ENCODE measurements at places on chromosomes 7 and 10.

GRCh38 chr10:101967713-101968112, 88.3 kb downstream of the ARMH3 start:
- DNase-seq, result no peak

DNA sequence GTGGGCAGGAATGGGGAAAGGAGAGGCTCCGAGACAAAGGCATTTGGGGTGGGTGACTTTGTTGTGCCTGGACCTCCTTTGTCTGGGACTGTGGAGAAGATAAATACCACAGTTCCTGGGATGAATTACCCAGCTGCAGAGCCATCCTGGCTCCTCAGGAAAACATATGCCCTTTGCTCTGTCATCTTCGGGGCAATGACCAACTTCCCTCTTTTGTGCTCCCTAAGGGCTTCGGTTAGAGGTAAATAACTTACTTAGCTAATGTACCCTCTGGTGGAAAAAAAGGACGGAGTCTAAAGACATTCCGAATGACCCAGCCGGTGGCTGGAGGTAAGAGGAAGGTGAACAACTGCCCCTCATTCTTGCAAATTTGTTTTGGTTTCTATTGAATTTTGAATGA, 345.7 kb downstream of the GATA3 start:
- DNase-seq, result no peak

DNA sequence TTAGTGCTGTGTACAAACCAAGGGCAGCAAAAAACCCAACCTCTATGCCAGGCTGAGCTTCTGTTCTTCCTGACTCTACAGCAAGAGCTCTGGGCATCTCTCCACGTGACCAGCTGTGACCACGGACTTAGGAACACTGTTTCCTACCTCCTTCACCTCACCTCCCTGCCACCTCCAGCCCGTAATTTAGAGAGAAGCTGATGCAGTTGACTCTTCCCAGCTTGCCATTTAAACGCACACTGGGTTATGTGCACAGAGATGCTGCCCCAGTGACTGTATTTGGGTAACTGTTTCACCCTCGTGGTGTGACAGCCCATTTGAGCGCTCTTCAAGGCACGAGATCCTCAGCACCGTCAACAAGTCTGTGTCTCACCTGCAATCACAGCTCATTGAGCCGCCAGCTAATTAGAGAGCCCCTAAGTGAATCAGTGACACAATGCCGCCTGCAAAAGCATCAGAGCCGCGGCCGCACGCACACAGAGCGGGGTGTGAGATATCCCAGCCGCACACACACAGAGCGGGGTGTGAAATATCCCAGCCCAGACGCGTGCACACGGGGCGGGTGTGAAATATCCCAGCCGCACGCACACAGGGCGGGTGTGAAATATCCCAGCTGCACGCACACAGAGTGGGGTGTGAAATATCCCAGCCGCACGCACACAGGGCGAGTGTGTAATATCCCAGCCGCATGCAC, 319.7 kb downstream of the PTPRN2 start:
- no peak for DNase-seq

DNA sequence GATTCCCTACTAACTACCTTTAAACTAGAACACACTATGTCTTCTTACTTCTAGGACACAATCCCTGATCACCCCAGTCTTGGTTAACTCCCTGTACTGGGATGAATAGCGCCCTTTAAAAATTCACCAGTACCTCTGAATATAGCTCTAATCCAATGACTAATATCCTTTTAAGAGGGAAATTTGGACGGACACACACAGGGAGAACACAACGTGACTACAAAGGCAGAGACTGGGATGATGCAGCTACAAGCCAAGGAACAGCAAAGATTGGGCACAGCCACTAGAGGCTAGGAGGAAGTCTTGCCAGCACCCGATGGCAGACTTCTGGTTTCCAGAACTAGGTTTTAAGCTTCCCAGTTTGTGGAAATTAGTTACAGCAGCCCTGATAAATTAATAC, 81.4 kb downstream of the MALSU1 start:
- no peak for DNase-seq

GRCh38 chr7:31043051-31043471, 9.0 kb upstream of the ADCYAP1R1 start:
- no peak for DNase-seq

DNA sequence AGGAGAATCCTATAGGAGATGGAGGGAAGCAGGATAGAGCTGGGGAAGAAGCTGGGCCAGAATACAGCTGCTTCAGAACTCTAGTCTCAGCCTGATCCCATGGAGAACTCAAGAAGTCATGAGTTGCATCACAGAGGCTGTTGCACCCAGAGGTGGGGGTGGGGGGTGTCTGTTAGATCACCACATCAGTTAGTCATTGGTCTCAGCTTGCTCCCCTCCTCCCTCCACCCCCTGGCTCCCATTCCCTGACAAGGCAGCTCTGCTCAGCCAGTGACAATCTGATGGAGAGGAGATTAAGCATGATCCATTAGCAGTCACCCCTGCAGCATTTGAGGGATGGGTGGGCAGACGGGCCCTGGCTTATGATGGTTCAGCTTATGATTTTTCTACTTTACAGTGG, 58.4 kb upstream of the FGL2 start:
- no peak for DNase-seq

DNA sequence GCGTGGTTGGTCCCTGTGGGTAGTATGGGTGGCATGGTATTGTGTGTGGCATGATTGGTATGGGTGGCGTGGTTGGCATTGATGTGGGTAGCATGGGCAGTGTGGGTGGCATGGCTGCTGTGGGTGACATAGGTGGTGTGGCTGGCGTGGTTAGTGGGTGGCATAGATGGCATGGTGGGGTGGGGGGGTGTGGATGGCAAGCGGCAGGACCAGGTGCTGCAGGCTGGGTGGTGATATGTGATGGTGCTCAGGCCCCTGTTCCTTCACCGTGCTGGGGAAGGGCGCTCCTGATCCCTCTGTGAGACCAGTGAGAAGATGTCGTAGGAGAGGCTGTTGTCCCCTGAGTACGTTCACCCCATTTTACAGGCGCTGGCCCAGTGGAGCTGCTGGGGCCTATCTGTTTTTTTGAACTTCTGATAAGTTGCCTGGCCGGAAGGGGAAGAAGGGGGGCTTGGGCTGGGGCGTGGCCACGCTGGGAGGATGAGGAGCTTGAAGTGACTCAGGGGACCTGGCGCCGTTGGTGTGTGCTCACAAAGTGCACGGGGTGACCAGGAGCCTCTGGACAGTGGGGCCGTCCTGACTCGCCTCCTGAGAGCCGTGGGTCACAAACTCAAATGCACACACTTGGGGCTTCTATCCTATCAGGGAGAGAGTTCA, 17.5 kb downstream of the INPP5A start:
- DNase-seq, result no peak

GRCh38 chr7:129146237-129146979, 1.9 kb downstream of the TSPAN33 start:
- no peak for DNase-seq

GRCh38 chr10:13457958-13458686, 70.7 kb downstream of the BEND7 start:
- no peak for DNase-seq

DNA sequence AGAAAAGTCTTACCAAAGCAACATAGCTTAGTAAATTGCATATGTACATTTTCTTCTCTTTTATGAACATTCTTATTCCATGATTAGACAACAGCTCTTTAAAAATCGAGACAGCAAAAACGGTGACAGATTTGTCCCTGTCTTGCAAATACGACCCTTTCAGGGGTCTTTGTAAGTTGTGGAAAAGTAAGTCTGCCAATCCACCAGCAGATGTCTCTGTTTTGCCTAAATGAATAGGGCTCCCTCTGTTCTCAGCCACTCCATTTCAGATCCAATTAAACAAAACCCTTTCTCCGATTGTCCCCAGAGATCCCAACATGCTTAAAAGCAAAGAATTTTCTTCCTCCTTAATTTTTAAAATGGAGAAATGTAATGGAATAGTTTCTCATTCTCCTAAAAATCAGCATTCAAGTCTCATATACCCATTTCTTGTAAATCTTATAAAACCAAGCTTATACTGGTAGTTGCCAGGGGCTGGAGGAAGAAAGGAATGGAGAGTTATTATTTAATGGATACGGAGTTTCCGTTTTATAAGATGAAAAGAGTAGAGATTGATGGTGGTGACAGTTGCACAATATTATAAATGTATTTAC, 61.0 kb upstream of the NFE2L3 start:
- DNase-seq, result peak; percentile 39

DNA sequence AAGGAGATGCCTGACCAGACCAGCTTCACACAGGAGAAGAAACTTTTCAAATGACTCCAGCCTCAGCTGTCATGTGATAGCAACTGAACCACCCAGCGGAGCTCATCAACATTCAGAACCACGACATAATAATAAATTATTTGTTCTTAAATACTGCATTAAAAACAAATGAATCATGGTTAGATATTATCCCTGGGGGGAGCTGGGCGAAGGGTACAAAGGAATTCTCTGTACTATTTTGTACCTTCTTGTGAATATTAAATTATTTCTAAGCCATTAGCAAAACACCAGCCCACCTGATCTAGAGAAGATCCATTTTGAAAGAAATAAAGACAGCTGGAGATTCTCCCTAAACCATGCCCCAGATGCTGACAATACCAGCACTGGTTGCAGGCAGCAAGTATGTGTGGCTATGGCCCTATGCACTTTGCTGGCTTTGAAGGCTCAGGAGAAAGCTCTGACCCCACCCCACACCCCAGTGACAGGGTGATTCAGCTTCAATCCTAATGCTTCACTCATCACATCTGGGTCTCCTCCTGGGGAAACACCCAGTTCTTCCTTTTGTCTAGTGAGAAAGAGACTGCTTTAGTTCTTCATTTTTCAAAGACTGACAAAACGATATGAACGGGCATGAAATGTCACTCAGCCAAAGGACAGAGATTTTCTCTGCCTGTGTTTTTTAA, 45.5 kb upstream of the NKX2-3 start:
- DNase-seq, result no peak

DNA sequence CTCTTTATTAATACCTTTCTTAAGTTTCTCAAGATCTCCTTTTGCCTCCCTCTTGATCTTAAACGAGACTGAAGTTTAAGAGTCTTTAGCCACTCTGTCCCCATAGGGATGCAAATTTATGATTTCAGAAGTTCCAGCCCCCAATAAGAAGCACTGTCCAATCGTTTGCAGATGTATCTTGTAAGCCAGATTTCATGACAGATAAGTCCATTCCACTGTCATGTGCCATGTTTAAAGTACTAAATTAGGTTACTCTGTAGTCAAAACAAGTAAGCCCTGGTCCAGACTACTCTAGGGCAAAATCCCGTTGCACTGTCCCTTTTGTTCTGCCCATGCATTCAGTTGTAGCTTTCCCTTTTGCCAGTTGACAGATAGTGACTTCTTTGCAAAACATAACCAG, 157.2 kb upstream of the KAT6B start:
- DNase-seq, result no peak

DNA sequence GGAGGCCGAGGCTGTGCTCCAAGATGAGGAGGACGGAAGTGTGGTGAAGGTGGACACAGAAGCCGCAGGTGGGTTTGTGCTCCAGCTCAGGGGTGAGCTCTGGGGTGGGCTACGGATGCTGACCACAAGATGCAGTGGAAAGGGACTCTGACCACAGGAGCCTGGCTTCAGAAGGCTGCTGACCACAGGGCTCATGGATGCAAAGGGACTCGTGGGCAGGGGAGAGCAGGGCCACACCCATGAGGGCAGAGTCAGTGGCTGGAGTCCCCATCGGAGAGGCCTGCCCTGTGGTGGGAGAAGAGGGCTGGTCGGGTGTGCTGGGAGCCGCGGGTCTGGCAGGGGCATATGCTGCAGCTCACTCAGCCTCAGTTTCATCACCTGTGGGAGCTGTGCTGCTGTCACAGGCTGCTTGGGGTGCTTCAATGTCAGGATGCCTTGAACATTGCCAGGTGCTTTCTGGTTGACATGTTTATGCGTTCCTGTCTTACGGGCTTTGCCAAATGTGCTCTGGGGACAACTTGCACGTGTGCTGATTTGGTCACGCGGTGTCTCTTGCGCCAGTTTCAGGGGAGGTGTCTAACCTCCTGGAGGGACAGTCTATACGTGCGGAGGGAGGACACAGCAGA, 13.7 kb downstream of the SCART1 start:
- no peak for DNase-seq

- DNase-seq, result no peak
Measured at GRCh38 chr10:14519785-14520184, 189.1 kb upstream of the FRMD4A start.

DNA sequence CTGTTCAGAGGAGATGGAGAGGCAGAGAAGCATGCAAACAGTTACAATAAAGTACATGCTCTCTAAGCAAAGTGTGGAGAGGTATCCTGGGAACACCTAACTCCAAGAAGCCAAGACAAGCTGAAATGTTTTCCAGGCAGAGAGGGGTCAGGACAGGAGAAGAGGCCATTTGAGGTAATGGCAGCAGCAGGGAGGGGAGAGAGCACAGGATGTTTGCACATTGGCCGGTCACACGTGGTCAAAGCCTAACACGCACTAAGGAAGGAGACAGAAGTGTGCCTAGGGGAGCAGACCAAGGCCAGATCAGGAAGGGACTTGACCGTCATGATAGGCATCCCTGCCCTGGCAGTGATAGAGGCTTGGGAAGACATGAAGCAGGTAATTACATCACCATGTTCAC, 101.5 kb downstream of the CTTNBP2 start:
- DNase-seq, result no peak

- no peak for DNase-seq
Measured at GRCh38 chr10:96082153-96082552, 38.8 kb downstream of the CCNJ start.

DNA sequence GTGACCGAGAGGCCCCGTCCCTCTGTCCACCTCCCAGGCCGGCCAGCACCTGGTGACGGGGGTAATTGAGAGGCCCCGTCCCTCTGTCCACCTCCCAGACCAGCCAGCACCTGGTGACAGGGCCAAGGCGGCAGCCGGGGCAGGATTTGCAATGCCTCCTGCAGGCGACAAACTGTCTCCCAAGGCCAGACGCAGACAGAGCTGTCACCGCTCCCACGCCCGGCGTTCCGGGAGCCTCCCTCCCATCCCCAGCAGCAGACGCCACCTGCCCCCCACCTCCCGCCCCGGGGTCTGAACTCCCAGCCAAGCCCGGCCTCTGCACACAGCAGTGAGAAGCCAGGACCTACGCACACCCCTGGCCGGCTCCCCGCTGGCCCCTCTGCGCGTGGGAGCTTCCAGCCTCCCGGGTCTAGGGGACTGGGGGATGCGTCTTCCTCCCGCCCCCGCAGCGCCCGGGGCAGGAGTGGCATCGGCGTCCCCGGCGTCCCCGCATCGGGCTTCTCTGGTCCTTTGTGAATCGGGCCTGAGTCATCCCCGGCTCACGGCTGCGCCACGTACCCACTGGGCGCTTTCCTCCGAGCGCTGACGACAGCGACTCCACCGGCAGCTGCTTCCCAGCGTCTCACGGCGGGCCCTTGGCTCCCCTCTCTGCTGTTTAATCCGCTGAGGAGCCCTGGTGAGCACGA, 95.1 kb upstream of the DIP2C start:
- peak; percentile 57 for DNase-seq

GRCh38 chr10:132489704-132490534, 47.7 kb upstream of the INPP5A start:
- no peak for DNase-seq

DNA sequence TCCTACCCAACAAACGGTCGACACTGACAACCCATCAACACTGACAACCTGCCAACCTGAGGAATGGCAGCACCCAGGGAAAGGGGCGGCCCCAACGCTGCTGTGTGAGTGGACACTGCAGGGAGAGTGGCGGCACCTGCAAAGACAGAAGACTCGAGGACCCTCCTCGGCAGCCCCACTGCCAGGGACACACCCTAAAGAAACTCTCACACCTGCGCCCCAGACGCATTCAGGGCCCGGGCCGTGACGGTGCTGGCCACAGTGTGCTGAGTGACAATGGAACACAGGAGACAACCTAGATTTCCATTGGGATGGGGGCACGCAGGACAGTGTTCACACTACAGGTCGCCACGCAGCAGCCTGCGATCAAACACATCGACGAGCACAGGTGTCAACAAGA, 3.6 kb downstream of the CAMK2B start:
- no peak for DNase-seq
